Stimulated activated CD8-positive, alpha-beta memory T cell treated with anti-CD3 and anti-CD28 coated beads, Interleukin-7, amount 100 ng/mL, for 1 hour (primary cell): ENCODE measurements at places on chromosomes 11 and 22.

GRCh38 chr11:99424313-99425084 lies 403.8 kb downstream of the CNTN5 start:
- DNase-seq = no peak

DNA sequence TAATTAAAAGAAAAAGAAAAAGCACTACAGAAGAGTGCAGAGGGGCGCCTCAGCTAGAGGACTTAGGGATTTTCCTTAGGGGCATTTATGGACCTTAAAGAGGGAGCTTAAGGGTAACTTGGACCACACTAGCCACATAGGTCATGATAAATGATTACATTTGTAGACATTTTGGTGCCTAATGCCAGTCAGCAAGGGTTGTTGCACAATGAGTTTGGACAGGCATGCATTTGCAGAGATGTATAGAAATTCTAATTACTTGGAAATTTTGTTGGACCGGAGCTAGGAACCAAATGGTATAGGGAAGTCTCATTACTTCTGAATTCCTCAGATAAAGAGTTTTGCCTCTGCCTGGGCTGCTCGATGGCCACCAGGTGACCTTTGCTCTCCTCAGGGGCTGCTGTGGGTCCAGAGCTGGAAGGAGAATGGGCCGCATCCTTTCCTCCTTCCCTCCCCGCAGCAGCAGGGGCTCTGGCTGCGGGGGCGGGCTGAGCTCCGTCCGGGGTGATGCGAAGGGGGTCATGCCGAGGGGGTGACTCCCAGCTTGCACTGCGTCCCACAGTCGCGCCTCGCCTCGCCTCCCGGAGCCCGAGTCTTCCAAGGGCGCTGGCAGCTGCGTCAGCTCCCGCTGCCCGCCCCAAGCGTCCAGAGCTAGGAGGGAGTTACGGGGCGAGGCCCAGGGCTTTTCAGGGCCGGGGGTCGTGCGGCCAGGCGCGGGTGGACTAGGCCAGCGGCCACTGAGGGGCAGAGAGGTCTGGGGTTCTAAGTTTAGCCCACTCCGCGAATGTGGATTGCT lies 20.3 kb upstream of the MALAT1 start:
- DNase-seq = no peak

DNA sequence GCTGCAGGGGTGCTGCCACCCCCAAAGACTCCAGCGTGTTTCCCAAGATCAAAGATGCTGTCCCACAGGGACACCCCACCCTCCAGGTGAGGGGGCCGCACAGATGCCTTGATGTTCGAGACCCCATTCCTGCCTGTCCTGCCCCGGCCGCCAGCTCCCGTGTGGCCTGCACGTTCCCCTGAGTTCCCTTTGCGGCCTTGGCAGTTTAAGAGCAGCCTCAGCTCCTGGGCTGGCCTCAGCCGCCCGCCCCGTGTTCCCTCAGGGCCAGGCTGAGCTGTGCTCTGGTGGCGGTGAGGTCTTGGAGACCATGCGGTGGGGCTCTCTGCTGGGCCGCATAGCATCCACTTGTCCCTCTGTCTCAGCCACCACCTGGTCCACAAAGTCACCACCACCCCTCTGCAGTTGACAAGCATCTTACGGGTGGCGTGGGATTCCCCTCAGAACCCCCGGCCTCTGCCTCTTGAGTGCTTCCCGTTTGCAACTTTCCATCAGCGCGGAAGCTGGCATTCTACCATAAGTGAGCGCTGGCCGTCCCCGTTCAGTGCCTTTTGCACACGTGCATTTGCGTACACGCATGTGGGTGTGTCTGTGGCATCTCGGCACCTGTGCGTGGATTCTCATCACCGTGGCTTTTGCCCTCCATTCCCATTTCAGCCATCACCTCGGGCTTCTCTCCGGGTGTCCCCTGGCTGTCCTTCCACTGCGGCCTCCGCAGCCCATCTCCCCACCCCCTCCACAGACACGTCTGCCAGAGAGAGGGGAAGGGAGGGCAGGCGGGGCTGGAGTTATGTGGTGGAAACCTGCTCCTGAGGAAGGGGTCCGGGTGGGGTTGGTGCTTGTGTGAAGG lies 35.9 kb downstream of the CTTN start:
- no peak for DNase-seq

DNA sequence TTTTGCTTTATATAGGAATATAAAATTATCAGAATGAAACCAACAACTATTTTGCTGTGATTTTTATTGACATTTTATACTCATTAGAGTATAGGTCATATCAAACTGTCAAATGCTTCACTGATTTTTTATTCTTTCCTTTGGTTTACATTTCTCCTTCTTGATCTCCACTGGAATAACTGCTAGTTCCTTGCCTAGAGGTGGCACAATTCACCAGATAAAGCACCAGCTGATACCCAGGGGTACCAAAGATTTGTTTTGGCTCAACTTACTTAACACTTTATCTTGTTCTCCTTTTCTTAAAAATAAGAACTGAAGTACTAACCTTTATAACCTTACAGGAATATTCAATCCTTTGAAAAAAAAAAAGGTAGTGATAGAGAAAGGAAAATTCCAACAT lies 725.1 kb upstream of the CHORDC1 start:
- no peak for DNase-seq
